ENCODE measurements at places on chromosomes 1 and 21.
A peak's percentile ranks its signal among the peaks of the same experiment; 100 is the strongest.

DNA sequence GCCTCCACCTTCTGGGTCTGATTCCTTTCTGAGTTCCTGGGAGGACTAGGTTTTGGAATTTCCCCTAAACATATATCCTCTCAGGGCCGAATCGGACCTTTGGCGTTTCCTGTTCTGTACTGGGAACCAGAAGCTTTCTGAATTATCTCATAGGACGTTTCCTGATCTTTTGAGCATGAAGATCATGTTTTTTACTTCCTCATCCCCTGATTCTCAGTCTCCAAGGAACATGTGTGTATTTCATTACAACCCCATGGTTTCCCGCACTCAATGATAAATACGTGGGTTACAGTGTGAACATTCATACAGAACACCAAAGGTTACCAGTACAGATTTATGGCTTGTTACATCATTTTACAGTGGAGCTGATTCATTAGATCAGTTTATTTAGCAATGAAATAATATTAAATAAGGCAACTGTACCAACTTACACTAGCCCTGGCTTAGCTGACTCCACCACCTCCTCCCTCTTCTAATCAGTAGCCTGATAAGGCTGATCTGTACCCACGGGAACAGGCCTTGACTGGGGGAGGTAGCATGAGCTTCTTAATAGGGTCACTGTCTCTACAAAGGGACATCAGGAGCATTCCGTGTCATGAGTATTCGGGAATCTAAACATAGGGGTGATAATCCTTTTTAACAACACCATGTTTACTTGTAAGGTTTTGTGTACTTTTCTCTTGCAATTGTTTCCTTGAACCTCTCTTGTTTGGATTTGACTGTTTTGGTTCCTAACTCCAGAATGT, 57.8 kb upstream of the ERRFI1 start:
- DNase-seq, result no peak

DNA sequence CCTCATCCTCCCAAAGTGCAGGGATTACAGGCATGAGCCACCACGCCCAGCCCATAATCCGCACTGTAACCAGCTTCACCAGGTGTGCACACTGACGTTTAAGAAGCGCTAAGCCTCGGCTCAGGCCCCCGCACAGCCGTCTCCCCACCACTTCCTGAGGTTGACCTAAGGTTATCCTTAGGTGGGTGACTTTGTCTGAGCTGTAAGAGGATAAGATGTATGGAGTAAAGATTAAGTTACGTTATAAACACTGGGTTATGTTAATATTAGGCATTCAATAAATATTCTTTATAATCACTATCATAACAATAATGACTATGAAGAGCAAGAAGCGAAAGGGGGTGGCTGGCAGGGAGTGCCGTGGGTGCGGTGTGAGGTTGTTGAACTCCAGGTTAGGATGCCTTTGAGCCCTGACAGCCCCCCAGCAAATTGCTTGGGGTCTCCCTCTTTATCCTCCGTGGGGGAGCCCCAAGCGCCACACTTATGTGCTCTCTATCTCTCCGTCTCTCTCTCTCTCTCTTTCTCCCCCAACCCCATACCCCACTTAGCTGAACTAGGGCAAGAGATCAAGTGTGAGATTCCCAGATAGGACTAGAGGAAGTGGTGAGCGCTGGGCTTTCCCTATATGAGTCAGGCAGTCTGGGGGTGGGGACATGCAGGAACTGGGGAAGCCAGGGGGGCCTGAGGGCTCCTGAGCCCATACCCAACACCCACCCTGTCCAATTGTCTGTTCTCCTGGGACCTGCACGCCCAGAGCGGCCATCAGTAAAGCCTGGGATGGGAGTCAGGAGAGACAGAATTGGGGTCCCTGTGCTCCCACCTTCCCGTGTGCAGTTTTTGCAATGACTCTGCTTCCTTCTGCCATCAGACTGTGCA, 7.6 kb downstream of the EFHD2 start:
- DNase-seq, result no peak

DNA sequence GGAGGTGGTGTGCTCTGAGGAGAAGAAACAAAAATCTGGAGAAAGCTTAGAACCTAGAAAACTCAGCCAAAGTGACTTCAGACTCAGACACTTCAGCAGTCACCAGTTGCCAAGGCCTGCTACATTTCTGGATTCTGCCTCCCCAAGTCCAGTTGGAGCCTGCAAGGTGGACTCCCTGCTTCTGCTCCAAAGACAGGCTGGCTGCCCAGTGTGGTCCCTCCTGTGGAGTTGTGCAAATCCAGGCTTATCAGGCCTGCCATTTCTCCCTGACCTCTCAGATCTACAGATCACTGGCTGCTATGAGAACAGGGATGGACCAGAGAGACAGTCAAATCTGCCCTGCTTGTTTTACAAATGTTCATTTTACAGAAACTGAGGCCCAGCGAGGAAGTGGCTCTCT, 9.9 kb downstream of the CACHD1 start:
- no peak for DNase-seq

DNA sequence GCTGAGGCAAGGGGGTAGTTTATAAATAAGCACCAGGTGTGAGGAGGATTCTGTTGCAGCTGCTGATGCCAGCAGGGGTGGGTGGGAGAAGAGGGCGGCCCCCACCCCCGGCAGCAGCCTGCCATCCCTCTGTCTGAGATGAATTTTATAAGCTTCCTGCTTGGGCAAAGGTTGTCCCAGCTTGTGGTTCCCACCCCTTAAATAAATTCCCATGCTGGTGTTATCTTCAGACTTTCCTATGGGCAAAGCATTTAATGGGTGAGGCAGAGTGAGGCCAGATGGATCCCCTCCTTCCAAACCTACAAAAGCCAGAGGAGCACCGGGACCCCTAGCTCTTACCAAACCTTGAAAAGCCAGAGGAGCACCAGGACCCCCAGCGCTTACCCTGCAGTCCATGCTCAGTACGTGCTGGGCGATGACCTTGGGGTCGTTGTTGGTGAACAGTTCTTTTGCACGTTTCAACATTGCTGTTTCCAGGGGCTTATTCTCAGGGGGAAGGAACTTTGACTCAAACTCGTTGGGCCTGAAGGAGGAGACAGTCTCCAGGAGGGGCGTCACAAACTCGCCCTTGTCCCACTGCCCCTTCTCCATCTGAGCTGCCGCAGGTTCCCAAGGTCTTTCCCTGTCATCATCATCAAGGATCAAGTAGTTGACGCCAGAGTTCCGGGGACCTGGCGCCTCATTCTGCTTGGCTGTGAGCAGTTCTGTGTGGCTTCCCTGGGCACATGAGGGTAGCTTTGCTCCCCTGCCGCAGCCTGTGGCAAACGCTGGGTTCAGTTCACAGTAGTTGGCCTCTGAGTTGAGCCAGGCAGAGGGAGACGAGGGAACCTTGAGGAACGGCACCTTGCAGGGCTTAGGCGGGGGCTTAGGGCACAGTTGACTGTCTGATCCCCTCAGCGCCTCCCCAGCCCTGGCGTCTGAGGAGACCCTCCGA, 99.5 kb downstream of the BCAR3 start:
- DNase-seq, result peak; percentile 67

DNA sequence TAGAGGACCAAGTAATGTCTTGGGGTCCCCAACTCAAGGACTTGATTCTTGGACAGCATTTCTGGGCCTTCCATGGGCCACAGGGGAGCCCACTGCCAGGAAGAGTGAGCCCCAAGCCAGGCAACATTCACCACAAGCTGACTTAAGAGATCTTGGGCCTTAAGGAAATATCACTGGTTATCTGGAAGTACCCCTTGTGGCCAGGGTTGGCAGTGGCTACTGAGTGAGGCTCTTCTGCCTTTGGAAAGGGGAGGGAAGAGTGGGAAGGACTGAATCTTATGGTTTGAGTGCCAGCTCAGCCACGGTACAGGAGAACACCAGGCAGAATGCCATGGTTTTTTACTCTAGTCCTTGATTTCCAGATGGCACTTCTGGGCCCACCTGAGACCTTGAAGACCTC, 228.9 kb upstream of the RGS18 start:
- DNase-seq, result no peak
